ENCODE measurements at places on chromosomes 16 and 17.
A peak's percentile ranks its signal among the peaks of the same experiment; 100 is the strongest.

- DNase-seq, result no peak
- no peak overlapping the region for H3K4me3 ChIP-seq
- H3K27ac ChIP-seq, result no peak overlapping the region
- no peaks in the 10 kb centered on the region for H3K27me3 ChIP-seq
- H3K36me3 ChIP-seq, result no peaks in the 10 kb centered on the region
- H3K4me1 ChIP-seq, result no peaks in the 10 kb centered on the region
Observed at GRCh38 chr16:70661918-70662641, 15.7 kb downstream of the IL34 start.

- no peak overlapping the region for H3K27ac ChIP-seq
- no peak for DNase-seq
- H3K27me3 ChIP-seq, result no peaks in the 10 kb centered on the region
- no peak overlapping the region for H3K4me3 ChIP-seq
- no peaks in the 10 kb centered on the region for H3K36me3 ChIP-seq
Observed at GRCh38 chr16:49556249-49556605, 182.6 kb downstream of the C16orf78 start.

GRCh38 chr17:77473615-77474226 is 333.0 kb downstream of the SEC14L1 start:
- peak overlapping the region; percentile 3 for H3K4me3 ChIP-seq
- DNase-seq, result no peak
- H3K4me1 ChIP-seq, result peaks cover 100% of the 10 kb centered on the region
- no peak overlapping the region for H3K27ac ChIP-seq
- H3K36me3 ChIP-seq, result peaks cover 31% of the 10 kb centered on the region

DNA sequence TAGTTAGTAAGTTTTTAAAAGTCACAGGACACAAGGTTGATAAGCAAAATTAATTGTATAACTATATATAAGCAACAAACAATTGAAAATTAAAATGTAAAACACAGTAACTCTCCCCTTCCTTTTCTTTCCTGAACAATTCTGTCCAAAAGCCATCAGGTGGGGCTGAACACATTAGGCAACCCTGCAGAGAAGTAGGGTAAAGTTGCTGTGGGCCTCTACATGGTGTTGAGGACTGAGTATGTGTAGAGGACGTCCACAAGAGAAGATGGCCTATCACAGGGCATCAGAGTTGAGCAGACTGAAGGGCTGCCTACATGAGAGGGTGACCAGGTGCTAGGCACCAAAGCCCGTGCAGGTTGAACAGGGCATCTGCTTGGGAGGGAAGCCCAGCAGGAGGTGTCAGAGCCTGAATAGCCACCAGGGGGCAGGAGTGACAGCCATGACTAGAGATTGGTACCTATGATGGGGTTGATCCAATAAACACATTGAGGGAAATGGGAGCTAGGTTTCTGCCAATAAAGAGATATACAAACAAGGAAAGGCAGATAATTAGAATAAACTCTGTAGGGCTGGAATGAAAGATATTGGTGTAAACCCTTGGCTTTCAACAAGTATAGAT is 415.1 kb downstream of the NPIPA8 start:
- H3K27me3 ChIP-seq, result no peaks in the 10 kb centered on the region
- no peaks in the 10 kb centered on the region for H3K4me1 ChIP-seq
- H3K27ac ChIP-seq, result no peak overlapping the region
- peak; percentile 29 for DNase-seq
- no peak overlapping the region for H3K4me3 ChIP-seq

- peak overlapping the region; percentile 66 for H3K4me3 ChIP-seq
- no peak overlapping the region for H3K27ac ChIP-seq
- no peaks in the 10 kb centered on the region for H3K36me3 ChIP-seq
- no peaks in the 10 kb centered on the region for H3K27me3 ChIP-seq
- DNase-seq, result no peak
Observed at GRCh38 chr17:3695129-3695722, 729 bp downstream of the P2RX5 start.

- H3K4me1 ChIP-seq, result peaks cover 57% of the 10 kb centered on the region
- H3K27ac ChIP-seq, result no peak overlapping the region
- H3K27me3 ChIP-seq, result no peaks in the 10 kb centered on the region
- no peak for DNase-seq
Observed at GRCh38 chr17:80760511-80760911, 215.9 kb downstream of the RPTOR start.

- H3K4me3 ChIP-seq, result no peak overlapping the region
- no peak for DNase-seq
- H3K36me3 ChIP-seq, result no peaks in the 10 kb centered on the region
- no peaks in the 10 kb centered on the region for H3K27me3 ChIP-seq
Observed at GRCh38 chr16:19116711-19117449, 3.1 kb downstream of the ITPRIPL2 start.
